ENCODE measurements at places on chromosomes 13 and 19.

GRCh38 chr13:103525530-103525929 is 459.3 kb upstream of the SLC10A2 start:
- H3K27ac ChIP-seq, result no peak overlapping the region
- no peaks in the 10 kb centered on the region for H3K36me3 ChIP-seq
- DNase-seq, result no peak
- H3K4me3 ChIP-seq, result no peak overlapping the region

DNA sequence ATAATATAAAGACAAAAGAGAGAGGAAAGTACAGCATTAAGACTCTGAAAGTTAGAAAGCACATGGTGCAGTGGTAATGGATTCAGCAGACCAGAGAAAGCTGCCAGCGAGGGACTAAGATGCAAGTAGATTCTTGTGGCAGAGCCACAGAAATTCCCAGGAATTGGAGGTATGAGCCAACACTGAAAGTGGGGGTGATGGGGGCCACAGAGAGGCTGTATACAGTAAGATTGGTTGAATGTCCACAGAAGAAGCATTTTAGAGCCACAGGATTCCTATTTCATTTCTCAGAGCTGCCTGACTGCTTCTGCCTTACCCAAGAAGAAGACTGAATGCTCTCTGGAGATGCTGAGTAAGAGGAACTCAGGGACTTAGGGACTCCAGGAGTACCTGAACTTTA is 295.0 kb downstream of the LMO7 start:
- no peak for DNase-seq
- no peak overlapping the region for H3K4me3 ChIP-seq
- no peaks in the 10 kb centered on the region for H3K27me3 ChIP-seq
- H3K27ac ChIP-seq, result no peak overlapping the region
- no peaks in the 10 kb centered on the region for H3K36me3 ChIP-seq

- no peak overlapping the region for H3K27ac ChIP-seq
- no peaks in the 10 kb centered on the region for H3K4me1 ChIP-seq
- no peak overlapping the region for H3K4me3 ChIP-seq
- no peak for DNase-seq
- H3K36me3 ChIP-seq, result no peaks in the 10 kb centered on the region
Measured at GRCh38 chr13:48902368-48902767, 73.3 kb upstream of the FNDC3A start.

- no peak overlapping the region for H3K27ac ChIP-seq
- no peaks in the 10 kb centered on the region for H3K27me3 ChIP-seq
- no peaks in the 10 kb centered on the region for H3K36me3 ChIP-seq
- no peak for DNase-seq
- H3K4me1 ChIP-seq, result no peaks in the 10 kb centered on the region
Measured at GRCh38 chr19:54233941-54234340, 8.6 kb downstream of the LILRA6 start.

DNA sequence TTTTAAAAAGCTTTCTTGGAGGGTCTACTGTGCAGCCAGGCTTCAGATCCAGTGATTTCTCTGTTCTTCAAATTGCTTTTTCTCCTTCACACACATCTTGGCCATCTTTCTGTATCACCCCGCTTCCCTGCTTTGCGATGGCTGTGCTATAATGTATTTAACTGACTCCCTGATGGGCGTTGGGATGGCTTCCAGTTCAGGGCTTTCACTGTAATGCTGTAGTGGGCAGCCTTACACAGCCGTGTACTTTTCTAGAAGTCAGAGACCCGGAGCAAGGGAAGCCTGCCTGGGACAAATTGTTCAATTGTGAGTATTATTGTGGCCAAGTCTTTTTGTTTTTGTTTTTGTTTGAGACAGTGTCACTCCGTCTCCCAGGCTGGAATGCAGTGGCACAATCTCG is 19.4 kb upstream of the PAK4 start:
- DNase-seq, result no peak
- H3K4me3 ChIP-seq, result no peak overlapping the region
- no peak overlapping the region for H3K27ac ChIP-seq
- H3K4me1 ChIP-seq, result no peaks in the 10 kb centered on the region
- no peaks in the 10 kb centered on the region for H3K36me3 ChIP-seq

GRCh38 chr19:1360818-1361461 is 22.8 kb upstream of the NDUFS7 start:
- no peaks in the 10 kb centered on the region for H3K27me3 ChIP-seq
- H3K4me3 ChIP-seq, result peak overlapping the region; percentile 33
- peak overlapping the region; percentile 74 for H3K27ac ChIP-seq

DNA sequence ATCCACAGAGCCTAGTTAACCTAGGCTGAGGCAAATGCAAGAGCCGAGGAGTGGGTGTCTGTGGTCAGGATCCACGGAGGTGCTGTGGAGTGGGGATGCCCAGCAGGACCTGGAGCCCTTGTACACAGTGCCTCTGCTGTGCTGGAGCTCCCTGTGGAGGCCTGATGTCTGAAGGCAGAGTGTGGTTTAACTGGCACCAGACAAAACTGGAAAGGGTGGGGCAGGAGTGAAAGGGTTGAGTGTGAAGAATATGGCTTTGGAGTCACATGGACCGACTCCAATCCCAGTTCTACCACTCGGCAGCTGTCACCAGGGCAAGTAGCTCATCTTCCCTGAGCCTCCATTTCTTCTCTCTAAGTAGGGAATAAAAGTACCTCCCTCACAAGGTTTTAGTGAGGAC is 60.3 kb upstream of the GPR12 start:
- no peak overlapping the region for H3K4me3 ChIP-seq
- no peaks in the 10 kb centered on the region for H3K27me3 ChIP-seq
- no peak for DNase-seq
- no peaks in the 10 kb centered on the region for H3K36me3 ChIP-seq
- no peaks in the 10 kb centered on the region for H3K4me1 ChIP-seq
- H3K27ac ChIP-seq, result no peak overlapping the region

GRCh38 chr19:51473009-51473707 is 5.2 kb upstream of the CEACAM18 start:
- H3K27me3 ChIP-seq, result no peaks in the 10 kb centered on the region
- no peaks in the 10 kb centered on the region for H3K36me3 ChIP-seq
- no peaks in the 10 kb centered on the region for H3K4me1 ChIP-seq
- H3K27ac ChIP-seq, result no peak overlapping the region
- no peak overlapping the region for H3K4me3 ChIP-seq

Data from vagina (tissue), 2 donors.